ENCODE measurements at places on chromosomes 13 and 19.

GRCh38 chr19:12676384-12676792 is 5.3 kb downstream of the DHPS start:
- DNase-seq: peak; percentile 67

DNA sequence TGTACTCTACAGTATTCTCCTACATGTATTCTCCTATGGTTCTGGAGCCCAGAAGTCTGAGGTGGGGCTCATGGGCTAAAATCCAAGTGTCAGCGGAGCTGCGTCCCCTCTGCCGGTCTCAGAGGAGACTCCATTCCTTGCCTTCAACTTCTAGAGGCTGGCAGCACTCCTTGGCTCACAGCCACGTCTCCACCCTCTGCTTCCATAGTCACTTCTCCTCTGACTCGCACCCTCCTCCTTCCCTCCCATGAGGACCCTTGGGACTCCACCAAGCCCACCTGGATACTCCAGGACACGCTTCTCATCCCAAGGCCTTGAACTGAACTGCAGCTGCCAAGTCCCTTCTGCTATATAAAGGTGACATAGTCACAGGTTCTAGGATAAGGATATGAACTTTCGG is 27.8 kb downstream of the DHRS12 start:
- DNase-seq: no peak

DNA sequence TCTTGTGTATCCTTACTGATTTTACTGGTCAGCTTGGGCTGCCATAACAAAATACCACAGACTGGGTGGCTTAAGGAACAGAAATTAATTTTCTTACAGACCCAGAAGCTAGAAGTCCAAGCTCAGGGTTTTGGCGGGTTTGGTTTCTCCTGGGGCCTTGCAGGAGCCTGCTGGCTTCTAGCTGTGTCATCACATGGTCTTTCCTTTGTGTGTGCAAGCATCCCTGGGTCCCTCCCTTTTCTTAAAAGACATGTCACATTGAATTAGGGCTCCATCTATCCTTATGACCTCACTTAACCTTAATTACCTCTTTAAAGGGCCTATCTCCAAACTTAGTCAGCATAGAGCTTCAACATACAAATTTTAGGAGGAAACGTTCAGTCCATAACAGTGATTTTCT is 23.4 kb downstream of the UBAC2 start:
- DNase-seq: no peak

DNA sequence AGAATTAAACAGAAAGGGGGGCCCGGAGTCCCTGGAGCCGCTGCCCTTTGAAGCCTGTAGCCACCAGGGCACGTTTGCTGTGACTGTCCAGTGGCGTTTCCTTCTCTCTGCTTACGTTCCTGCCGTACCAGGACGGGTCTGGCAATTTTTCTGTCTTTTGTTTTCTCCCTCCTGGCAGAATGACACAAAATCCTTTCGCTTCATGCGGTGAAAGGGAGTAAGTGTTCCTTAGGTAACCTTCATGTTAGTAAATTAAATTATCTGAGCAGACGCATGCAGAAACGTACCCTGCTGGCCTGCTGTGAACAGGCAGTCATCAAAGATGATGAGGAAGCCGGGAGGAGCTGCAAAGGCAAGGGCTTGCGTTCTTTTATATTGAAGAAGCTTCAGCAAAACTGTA is 299.3 kb upstream of the ARGLU1 start:
- no peak for DNase-seq
